ENCODE measurements at places on chromosomes 7 and 10.

- DNase-seq, result no peak
Observed at GRCh38 chr10:45491061-45491460, 117.0 kb downstream of the ALOX5 start.

DNA sequence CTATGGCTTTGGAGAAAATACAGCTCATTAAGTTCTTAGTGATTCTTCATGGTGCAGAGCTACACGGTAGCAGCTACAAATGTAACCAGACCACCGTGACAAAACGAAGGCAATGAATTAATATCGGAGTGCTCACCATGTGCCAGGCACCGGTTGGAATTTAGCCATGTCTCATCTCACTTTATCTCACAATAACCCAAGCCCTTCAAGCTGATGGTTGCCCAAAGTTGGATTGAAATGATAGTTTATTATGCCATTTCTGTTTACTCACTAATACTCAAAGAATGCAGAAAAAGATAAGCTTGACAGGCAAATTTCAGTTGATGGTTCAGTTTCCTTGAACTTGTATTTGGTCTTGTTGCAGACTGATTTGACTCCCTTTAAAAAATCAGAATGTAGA lies 312.6 kb downstream of the SKIDA1 start:
- no peak for DNase-seq

DNA sequence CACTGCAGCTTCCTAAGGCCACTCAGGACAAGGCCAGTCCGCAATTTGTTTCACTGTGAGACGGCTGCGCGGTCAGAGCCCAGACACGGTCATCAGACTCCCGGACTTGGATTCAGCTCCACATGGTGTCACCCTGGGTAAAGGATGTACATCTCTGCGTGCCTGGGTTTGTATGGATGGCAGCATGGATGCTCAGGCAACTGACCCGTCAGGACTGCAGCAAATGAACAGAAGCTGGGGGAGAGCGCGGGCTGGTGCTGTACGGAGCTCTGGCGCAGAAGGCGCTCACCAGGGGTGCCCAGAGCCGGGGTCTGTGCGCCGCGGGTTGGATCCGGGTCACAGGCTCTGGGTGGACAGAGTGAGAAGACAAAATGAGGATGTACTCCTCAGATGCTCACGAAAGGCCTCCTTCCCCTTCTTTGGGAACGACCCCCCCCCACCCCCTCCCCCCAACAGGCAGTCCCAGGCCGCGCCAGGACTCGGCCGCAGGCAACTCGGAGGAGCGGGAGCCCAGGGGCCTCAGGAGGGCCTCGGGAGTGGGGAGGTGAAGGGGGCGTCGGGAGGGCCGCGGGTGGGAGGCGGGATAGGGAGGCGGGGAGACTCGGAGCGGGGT lies 92.4 kb downstream of the CXCL12 start:
- no peak for DNase-seq

- DNase-seq, result no peak
Observed at GRCh38 chr7:69833964-69834363, 235.7 kb downstream of the AUTS2 start.

- no peak for DNase-seq
Observed at GRCh38 chr7:137970253-137970975, 31.5 kb downstream of the CREB3L2 start.

Measured in stimulated activated CD4-positive, alpha-beta T cell treated with anti-CD3 and anti-CD28 coated beads, Interleukin-1b, Interleukin-23, amount 100 ng/mL, for 24 hours (primary cell).